Immature natural killer cell (primary cell): ENCODE measurements at places on chromosomes 1 and 21. TPM values are rescaled to one million over a fixed set of nuclear protein-coding genes. Genes with fewer than 3 reads are reported as not detected.

GRCh38 chr21:34724857-34725195, 56.0 kb downstream of the CLIC6 start:
- H3K4me1 ChIP-seq: no peaks in the 10 kb centered on the region
- no peaks in the 10 kb centered on the region for H3K36me3 ChIP-seq
- H3K27me3 ChIP-seq: peaks cover 2% of the 10 kb centered on the region
- H3K27ac ChIP-seq: no peak overlapping the region
- no peak for DNase-seq
- no peak overlapping the region for H3K4me3 ChIP-seq

GRCh38 chr1:12477936-12478611, 139.9 kb downstream of the DHRS3 start:
- H3K27ac ChIP-seq: peak overlapping the region; percentile 93
- H3K36me3 ChIP-seq: peaks cover 12% of the 10 kb centered on the region
- no peak for DNase-seq

DNA sequence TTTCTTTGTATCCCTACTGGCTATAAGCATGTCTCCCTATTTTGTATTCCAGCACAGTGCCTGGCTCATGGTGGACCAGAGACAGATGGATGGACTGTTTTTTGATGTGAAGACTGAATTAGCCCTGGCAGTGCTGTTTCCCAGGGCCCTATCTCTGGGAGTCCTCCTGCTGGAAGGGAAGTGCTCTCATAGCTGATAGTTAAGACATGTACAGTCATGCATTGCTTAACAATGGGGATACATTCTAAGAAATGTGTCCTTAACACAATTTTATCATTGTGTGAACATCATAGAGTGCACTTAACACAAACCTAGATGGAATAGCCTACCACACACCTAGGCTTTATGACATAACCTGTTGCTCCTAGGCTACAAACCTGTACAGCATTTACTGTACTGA, 21.1 kb downstream of the TLCD4 start:
- H3K27me3 ChIP-seq: peaks cover 2% of the 10 kb centered on the region
- no peak for DNase-seq
- H3K4me3 ChIP-seq: no peak overlapping the region
- H3K36me3 ChIP-seq: no peaks in the 10 kb centered on the region

DNA sequence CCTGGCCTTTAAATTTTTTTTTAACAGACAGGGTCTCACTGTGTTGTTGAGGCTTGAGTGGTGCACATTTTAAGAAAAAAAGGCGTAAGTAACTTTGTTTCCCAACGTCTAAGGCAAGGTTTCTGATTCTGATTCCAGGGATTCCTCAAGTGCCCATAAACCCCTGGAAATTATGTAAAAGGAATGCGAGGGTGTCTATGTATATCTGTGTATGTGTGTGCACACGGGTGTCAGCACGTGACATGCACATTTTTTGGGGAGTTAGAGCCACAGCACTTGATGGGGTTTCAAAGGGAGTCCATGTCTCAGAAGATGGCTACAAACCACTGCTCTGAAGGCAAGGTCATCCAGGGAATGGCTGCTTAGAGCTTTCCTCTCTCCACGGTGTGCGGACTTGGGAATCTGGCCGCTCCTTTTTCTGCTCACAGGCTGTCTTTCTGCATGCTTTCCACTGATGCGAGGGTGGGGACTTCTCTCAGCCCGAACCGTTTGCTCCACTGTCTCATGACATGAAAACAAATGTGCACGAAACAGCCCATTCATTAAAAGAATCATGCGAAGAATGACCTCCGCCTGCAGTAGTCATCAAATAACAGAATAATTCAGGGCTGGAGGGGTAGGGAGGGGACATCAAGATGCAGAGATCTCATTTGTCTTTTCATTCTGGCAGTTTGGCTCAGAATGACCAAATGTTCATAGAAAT, 18.7 kb upstream of the RERE start:
- H3K4me1 ChIP-seq: no peaks in the 10 kb centered on the region
- no peak overlapping the region for H3K4me3 ChIP-seq
- H3K27me3 ChIP-seq: peaks cover 2% of the 10 kb centered on the region
- DNase-seq: no peak
- no peaks in the 10 kb centered on the region for H3K36me3 ChIP-seq

- no peak overlapping the region for H3K4me3 ChIP-seq
- H3K36me3 ChIP-seq: no peaks in the 10 kb centered on the region
- DNase-seq: no peak
- H3K4me1 ChIP-seq: no peaks in the 10 kb centered on the region
Observed at GRCh38 chr1:234936612-234937389, 191.8 kb downstream of the TOMM20 start.

DNA sequence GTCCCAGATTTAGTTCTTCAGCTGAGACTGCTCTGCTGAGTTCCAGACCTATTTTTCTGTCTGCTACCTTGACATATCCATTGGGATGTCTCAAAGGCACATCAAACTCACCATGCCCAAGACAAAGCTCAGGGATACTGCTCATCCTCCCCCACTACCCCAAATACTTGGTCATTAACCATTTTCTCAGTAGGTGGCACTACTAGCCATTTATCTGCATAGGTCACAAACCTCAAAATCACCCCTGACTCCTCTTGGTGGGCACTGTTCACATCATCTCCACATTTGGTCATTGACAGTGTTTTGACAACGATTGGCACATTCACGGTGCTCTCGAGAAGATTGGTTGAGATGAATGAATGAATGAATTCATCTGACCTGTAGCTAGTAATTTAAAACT, 32.1 kb downstream of the CACNA1S start:
- DNase-seq: no peak
- no peaks in the 10 kb centered on the region for H3K36me3 ChIP-seq
- peaks cover 5% of the 10 kb centered on the region for H3K27me3 ChIP-seq
- H3K4me3 ChIP-seq: no peak overlapping the region
- H3K4me1 ChIP-seq: no peaks in the 10 kb centered on the region
- no peak overlapping the region for H3K27ac ChIP-seq

DNA sequence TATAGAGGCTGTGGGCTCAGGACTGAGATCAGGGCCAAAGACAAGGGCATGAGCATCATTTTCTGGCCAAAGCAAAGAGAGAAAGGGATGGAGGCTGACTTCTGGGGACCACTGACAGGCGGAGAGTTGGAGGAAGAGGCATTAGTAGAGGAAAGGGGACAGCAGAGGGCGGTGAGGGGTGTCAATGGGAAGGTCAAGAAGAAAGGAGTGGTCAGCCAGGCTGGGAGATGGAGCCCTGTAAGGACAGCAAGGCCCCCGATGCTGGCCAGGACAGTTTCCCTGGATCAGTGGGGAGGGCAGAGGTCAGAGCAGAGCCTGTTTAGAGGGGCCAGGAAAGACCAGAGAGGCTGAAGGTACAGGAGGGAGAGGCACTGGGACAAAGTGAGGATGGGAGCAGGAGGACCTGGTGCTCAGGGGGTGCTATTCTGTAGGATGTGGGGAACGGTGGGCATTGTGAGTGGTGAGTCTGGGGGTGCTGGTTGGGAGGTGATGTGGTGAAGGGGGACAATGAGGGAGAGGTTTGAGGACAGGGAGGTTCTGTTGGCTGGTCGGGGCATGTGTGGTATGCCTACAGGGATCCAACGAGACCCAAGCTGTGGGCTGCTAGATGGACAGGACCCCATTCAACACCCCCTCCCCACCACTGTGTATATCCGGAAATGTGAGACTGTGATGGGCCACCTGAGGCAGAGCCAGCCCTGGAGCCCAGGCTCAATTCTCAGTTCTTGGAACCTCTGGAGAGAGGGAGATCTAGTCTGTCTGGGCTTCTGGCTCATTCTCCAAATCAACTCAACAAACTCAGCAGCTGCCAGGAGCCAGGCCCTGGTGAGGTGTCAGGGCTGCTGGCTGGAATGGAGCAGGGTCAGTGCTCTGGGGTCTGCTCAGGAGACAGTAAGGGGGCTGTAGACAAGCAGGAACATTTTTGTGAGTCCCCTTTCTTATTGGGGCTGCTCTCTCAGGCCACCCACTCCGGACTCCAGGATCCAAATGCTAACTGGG, 1.4 kb upstream of the FAM151A start:
- H3K4me3 ChIP-seq: no peak overlapping the region
- no peak overlapping the region for H3K27ac ChIP-seq
- no peaks in the 10 kb centered on the region for H3K4me1 ChIP-seq
- DNase-seq: no peak

DNA sequence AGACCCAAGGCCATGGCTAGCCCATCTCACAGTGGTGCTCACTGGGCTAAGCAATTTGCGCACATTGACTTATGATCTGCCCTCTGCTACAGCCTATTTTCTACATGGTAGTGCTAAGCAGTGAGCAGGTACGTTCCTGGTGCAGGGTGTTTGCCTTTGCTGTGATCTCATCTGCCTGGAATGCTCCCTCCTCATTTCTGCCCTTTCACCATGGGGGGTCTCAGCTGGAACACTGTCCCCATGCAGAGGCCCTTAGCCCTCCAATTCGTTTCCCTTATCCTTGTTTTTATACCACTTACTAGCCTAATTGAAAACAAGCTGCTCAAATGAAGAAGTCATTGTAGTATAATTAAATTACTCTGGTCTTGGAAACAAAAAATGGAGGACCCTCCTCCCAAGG, 2.0 kb upstream of the B3GALT5 start:
- H3K4me1 ChIP-seq: peaks cover 7% of the 10 kb centered on the region
- no peak for DNase-seq
- no peak overlapping the region for H3K27ac ChIP-seq
- H3K27me3 ChIP-seq: peaks cover 17% of the 10 kb centered on the region
- H3K4me3 ChIP-seq: no peak overlapping the region

Gene VCAM1
- not detected for polyA plus RNA-seq
